ENCODE measurements at places on chromosomes 4 and X.

DNA sequence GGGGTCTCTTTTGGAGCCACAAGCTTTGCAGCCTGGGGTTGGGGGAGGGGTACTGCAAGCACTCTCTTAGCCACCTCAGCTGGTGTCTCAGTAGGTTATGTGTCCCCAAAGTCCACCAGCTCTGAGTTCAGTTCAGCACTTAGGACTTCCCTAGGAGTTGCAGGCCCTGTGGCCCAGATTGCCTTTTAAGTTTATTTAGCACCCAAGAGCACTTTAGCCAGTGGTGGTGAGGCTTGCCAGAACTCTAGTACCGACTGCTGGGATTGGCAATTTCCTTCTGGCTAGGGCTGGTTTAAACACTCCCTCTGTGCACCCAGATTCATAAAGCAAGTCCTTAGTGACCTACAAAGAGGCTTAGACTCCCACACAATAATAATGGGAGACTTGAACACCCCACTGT is 489.9 kb upstream of the RPS6KA3 start:
- no peak for DNase-seq

GRCh38 chrX:40049084-40049641 is 48.6 kb downstream of the BCOR start:
- DNase-seq = no peak

- no peak for DNase-seq
Measured at GRCh38 chr4:173878701-173879100, 348.7 kb upstream of the HAND2 start.

DNA sequence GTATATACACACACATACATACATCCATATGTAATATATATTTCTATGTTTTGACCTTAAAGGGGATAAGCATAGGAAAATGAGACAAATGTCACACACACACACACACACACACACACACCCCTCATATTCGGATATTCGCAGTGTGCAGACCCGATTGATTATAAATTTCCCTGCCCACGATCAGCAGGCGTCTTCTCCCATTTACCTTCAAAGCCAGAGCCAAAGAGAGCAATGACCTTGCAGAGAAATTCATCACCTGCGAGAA is 488 bp downstream of the GPRIN3 start:
- DNase-seq = no peak

- no peak for DNase-seq
Measured at GRCh38 chr4:143357161-143357845, 20.6 kb downstream of the GAB1 start.

DNA sequence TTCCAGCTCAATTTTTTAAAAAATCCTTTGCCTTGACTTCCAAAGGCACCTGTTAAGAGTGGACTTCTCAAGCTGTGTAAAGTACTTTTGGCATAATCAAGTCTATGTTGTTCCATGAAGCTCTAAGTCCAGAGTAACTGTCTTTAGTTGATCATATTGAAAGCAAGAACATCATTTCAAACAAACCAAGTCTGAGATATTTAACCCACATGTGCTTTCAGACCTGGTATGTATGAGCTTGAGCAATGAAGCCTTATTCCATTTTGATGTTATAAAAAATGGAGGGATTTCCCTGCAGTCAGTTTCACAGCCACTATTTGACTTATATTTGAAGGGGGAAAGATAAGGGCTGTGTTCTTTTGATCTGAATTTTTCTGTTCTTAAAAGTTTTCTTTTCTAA is 23.7 kb upstream of the EOLA2 start:
- DNase-seq = no peak

- no peak for DNase-seq
Measured at GRCh38 chr4:120353235-120353634, 286.6 kb upstream of the MAD2L1 start.

GRCh38 chr4:153513596-153513995 is 47.4 kb downstream of the TMEM131L start:
- DNase-seq = no peak

GRCh38 chrX:28223469-28223868 is 242.2 kb upstream of the DCAF8L1 start:
- DNase-seq = no peak

- DNase-seq = no peak
Measured at GRCh38 chr4:37066159-37066558, 178.4 kb upstream of the NWD2 start.

DNA sequence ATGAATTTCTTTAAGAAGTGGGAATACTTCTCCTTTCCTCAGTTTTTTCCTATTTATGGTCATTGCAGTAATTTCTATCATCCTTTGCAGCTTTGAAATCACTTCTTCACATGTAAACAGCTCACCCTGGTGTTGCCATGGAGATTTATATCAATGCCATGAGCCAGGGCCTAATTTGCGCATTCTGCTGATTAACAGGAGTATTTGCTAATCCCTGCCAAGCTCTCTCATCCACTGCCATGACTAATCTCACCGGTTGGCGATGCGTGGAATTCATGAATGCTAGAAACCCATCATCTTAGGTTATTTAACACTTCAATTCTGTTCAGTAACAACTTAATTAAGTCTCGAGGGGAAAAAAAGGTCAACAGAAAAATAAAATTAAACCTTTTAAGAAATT is 11.8 kb upstream of the FGF13 start:
- no peak for DNase-seq

GRCh38 chrX:113399506-113400192 is 559.0 kb upstream of the AMOT start:
- no peak for DNase-seq

DNA sequence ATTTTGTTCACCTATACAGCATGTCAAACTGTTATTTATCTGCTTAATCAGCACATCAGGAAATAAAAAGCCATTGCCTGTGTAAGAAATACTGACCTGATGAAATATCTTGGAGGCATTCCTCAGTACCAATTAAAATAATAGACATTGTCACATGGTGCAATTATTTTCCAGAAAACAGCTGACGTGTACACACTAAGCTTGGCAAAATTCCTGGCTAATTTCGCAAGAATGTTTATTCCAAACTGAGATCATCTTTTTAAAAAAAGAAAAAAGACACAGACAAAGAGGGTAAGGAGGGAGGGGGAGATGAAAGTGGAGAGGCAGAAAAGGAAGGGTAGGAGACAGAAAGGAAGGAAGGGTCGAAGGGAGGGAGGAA is 61.9 kb upstream of the NFKB1 start:
- DNase-seq = no peak

GRCh38 chrX:14865201-14865600 is 7.7 kb downstream of the FANCB start:
- no peak for DNase-seq

DNA sequence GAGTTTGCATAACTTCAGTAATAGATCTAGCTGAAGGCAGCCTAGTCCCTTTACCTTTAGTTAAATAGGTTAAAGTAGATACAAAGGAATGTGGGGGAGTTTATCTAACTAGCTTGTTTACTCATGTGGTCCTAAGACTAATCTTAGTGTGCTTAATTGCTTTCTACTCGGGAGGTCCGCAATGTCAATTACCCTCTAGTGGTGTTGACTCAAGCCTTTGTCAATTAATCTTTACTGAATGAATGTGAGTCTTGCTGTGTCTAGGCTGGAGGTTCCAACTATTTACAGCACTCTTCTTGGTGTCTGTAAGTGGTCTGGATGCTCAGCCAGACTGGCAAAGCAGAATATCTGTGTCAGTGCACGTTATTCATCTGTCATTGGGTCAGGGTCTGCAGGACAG is 17.9 kb upstream of the YTHDC1 start:
- no peak for DNase-seq

DNA sequence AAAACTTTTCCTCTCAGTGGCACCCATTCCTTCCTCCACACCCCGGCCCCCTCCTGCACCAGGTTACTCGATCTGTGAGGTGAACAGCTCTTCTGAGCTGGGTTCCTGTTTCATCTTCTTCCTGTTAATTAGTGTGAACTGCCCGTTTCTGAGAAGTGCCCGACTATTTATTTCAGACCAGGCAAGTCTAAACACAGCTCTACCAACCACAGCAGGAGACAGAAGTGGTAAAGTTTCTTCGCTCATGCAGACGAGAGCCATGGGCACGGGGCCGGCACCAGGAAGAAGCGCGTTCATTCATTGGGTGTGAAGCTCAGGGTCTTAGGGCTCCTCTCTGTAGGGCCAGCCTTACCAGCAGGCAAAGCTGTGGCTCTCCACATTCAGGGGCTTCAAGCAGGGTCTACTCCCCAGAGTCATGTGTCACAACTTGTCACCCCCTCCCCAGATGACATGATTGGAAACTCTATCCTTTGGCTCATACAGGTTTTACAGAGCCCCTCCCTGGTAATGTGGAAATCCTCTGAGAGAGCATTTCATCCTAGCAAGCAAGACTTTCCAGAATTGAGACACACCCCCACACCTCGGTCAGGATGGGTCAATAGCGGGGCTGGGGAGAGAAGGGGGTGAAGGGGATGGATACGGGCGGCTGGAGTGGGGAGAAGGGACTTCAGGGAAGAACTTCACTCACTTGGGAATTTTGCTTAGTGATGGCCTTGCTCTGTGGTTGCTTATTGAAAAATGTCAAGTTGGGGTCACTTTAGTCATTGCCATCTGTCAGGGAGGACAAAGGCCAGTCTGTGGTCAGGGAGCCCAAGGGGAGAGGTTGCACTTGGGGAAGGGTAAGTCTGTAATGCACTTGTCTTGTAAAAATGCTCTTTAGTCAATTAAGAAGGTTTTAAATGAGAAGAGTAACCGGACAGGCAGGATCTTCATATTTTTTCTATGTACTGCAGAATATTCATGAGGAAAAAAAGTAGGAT is 121.6 kb upstream of the TRIM2 start:
- no peak for DNase-seq

- DNase-seq = no peak
Measured at GRCh38 chrX:554271-554670, 76.3 kb upstream of the SHOX start.

- no peak for DNase-seq
Measured at GRCh38 chrX:111244235-111244750, 26.0 kb downstream of the CAPN6 start.

DNA sequence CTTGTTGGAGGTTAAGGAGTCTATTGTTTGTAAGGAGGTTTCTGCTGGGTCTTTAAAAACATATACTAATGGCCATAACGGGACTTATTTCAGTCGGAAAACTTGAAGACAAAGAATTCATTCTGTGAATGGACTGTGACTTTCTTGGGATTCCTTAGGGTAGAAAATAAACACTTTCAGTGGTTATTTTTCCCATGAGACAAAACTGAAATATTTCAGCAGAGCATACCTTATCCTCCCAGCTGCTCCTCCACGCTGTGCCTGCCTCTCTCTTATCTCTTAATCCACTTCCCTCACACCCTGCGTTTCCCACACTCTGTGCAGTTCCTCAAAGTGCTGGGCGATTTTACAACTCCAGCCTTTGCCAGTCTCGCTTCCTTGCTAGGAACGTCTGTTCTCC is 47.1 kb upstream of the SORBS2 start:
- DNase-seq = no peak

DNA sequence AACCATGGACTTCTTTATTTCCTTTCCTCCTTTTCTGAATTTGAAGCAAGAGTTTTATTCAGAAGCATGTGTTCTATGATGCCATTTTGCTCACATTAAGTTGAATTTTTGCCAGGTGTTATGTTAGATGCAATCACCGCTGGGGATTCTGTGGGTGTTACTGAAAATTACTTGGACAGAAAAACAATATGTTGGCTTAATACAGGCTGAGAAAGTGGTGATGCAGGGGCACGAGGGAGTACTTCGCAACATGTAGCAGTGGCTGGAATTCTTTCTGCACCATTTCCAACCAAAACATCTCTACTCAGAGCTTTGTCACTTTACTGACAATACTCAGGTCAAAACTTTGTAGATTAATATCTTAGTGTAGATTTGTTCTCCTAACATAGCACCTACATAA is 109.2 kb upstream of the PCDH18 start:
- DNase-seq = no peak

GRCh38 chr4:94256828-94257227 is 49.2 kb downstream of the SMARCAD1 start:
- DNase-seq = no peak

DNA sequence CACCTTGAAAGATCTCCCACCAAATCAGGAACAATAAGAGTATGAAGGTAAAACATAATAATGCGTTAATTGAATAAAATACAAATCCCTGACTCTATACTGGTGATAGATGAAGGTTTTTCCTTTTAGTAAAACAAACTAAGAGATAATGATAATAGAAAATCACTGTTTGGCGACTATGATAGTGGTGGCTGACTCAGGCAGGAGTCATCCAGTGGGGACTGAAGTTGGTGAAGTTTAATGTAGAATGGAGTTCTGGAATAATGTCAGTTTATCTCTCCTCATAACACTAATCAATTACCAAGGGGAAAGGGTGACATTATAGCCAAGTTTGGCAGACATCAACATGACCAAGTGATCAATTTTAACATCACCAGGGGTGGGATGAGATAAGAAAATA is 21.3 kb downstream of the ABCG2 start:
- no peak for DNase-seq

- no peak for DNase-seq
Measured at GRCh38 chrX:68644861-68645260, 2.6 kb upstream of the STARD8 start.

- no peak for DNase-seq
Measured at GRCh38 chrX:118261151-118261550, 84.8 kb upstream of the WDR44 start.

- DNase-seq = no peak
Measured at GRCh38 chrX:101682723-101683122, 23.1 kb upstream of the ARMCX2 start.

DNA sequence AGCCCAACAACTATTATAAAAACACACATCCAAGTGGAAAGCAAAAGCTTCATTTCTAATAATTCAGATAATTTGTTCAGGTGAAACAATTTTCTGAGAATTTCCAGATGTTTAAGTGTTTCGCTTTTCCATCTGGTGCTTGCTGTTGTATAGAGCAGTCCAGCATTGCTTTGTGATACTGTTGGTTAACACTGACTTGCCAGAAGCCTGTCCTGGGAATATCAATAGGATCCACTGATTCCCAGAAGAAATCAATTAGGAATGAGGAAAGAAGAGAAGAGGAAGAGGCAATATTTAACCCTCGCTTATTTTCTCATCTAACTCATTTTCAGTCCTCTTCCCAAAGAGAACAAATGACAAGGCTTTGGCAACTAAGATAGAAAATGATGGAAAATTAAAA is 94.9 kb upstream of the DDIT4L start:
- no peak for DNase-seq

DNA sequence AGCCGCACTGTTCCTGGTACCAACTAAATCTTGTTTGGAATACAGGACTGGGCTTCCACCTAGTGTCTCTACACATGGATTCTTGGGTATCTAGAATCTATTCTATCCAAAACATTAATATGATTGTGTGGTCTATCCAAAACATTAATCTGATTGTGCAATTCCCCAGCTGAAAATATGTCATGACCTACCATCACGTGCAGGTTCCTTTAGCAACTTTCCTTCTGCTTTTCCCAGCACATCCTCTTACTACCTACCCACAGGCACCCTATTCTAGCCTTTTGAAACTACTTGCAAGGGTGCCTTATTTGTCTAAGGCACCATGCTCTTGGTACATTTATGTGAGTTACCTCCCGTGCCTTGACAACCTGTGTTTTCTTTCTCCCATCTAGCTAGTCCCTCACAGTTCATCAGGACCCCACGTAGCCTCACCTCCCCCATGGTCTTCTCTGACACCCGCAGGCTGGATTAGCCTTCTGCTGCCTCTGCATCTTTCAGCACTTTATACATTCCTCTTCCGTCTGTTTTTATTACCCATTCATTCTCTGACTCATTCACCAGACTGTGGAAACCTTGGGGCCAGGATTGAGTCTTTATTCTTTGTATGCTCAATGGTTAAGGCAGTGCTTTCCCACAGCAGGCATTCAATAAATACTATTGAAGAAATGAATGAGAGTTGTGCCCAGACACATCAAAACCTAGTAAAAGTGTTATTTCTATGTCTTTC is 88.8 kb upstream of the FAM9B start:
- DNase-seq = no peak

Measured in T-helper 9 cell (primary cell).